ENCODE measurements at places on chromosomes 5 and 9. TPM values are rescaled to one million over a fixed set of nuclear protein-coding genes. Genes with fewer than 3 reads are reported as not detected.

Gene PCDHGA8
- 0.85 TPM for total RNA-seq

Gene ALDOB
- total RNA-seq = 10,768 TPM

Gene FCHO2
- total RNA-seq = 38.0 TPM

Gene SCGB3A2
- not detected for total RNA-seq

DNA sequence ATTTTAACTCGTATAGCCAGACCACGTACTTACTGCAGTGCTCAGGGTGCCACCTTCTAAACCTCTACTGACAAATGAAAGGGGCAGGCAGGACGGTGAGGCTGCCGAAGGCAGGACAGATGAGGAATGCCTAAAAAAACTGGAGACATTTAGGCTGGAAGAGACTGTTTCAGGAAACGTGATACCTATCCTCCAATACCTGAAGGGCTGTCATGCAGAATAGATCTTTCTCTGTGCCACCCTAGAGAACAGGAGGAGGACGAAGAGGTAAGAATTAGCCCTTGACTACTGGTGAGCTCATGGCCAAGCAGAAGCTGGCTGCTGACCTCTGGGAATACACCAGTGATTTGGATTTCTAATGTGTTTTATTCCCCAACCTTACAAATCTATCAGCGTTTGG lies 139.4 kb downstream of the EFNA5 start:
- H3K4me3 ChIP-seq = no peak overlapping the region
- DNase-seq = no peak
- no peaks in the 10 kb centered on the region for H3K4me1 ChIP-seq
- no peak overlapping the region for H3K27ac ChIP-seq
- H3K36me3 ChIP-seq = no peaks in the 10 kb centered on the region

Gene ERBIN
- 218 TPM for total RNA-seq

- H3K4me3 ChIP-seq = no peak overlapping the region
- no peaks in the 10 kb centered on the region for H3K27me3 ChIP-seq
- no peak for DNase-seq
Measured at GRCh38 chr9:130263601-130264413, 1.8 kb upstream of the HMCN2 start.
